ENCODE measurements at places on chromosomes 5 and 9. TPM values are rescaled to one million over a fixed set of nuclear protein-coding genes. Genes with fewer than 3 reads are reported as not detected.

GRCh38 chr5:65268525-65268924 is 213.2 kb downstream of the ADAMTS6 start:
- no peak for DNase-seq

DNA sequence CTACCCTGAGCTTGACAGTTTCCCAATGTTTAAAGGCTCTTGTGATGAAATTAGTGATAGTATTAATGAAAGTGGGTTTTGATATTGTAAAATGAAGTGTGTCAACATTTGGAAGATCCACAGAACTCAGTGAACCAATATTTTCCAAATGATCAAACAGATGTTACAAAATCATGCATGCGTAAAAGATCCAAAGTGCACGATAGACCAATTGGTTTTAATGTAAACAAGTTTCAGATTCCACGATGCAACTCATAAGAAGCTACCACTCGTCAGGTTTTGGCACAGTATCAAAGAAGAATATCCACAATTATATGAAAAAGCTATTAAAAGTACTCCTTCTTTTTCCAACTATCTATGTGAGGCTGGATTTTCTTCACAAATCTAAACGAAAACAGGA is 82.3 kb downstream of the SLC38A9 start:
- DNase-seq = no peak

Gene DOCK8
- total RNA-seq = 110 TPM

- no peak for DNase-seq
These were observed 171.7 kb downstream of the COL23A1 start for GRCh38 chr5:178418471-178419010.

- no peak for DNase-seq
These were observed 48.1 kb downstream of the IQGAP2 start for GRCh38 chr5:76451031-76451701.

GRCh38 chr5:15501091-15501791 is 1.3 kb downstream of the FBXL7 start:
- DNase-seq = no peak

Gene OR1Q1
- total RNA-seq = not detected

Gene DIPK1B
- 0.10 TPM for total RNA-seq

- DNase-seq = no peak
These were observed 47.3 kb downstream of the MED27 start for GRCh38 chr9:132032238-132032950.

Gene TMC1
- total RNA-seq = not detected

DNA sequence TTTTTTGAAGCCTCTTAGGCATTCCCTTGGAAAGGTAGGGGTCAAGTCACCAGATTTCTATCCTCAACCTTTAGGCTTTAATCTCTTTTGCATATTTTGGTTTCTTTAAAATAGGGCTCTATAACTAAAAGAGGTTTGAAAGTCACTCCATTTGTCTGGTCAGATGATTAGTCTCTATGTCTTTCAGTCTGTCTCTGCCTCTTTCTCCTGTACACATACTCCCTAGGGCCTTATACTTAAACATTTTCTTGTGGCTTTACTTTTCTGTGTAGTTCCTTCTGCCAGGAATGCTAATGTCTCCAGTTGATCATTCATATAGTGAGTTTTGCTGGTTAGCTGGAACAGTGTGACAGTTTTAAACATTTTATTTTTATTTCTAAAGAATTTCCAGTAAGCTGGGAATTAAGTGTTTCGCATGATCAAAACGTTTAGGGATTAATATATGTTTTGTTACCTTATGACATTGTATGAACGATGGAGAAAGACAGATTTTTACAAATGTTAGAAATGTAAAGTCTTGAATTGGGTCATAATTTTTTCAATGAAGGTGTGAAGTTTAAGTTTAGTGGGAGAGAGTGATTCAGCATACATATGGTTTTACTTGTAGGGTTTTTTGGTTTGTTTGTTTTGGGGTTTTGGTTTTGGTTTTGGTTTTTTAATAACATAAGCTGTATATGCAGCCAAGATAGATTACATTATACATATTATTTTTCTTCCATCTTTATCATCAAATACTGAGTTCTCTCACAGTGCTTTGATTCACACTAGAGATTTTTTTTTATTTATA is 90.6 kb downstream of the ZCCHC7 start:
- DNase-seq = no peak
